ENCODE measurements at places on chromosomes 5 and 9. TPM values are rescaled to one million over a fixed set of nuclear protein-coding genes. Genes with fewer than 3 reads are reported as not detected.

GRM6 gene
- total RNA-seq: not detected

SPRY4 gene
- 19.4 TPM for total RNA-seq

REEP5 gene
- 33.8 TPM for total RNA-seq

SH3RF2 gene
- total RNA-seq: 17.6 TPM

FOXD4L3 gene
- total RNA-seq: 0.36 TPM

GCNT1 gene
- 69.3 TPM for total RNA-seq

FAXDC2 gene
- total RNA-seq: 14.8 TPM

RBM22 gene
- 59.1 TPM for total RNA-seq

TESK1 gene
- 62.3 TPM for total RNA-seq

PLPP7 gene
- total RNA-seq: 3.6 TPM

SHC3 gene
- total RNA-seq: 1.3 TPM

CAVIN4 gene
- total RNA-seq: 14.5 TPM

CARTPT gene
- not detected for total RNA-seq

ZNF782 gene
- 11.8 TPM for total RNA-seq

ENC1 gene
- 78.7 TPM for total RNA-seq

SLC6A3 gene
- total RNA-seq: not detected

SV2C gene
- 0.27 TPM for total RNA-seq

TGFBI gene
- total RNA-seq: 3.8 TPM

THOC3 gene
- 76.3 TPM for total RNA-seq

TAF1L gene
- total RNA-seq: not detected

HTR1A gene
- not detected for total RNA-seq

ARHGEF28 gene
- 17.0 TPM for total RNA-seq

SPATA31D4 gene
- not detected for total RNA-seq

MEGF10 gene
- 12.5 TPM for total RNA-seq

ABLIM3 gene
- 0.27 TPM for total RNA-seq
